NT2/D1 (cell line): ENCODE measurements at places on chromosomes 4 and X.

- no peak for DNase-seq
Measured at GRCh38 chr4:56426273-56426672, 9.1 kb downstream of the PPAT start.

- DNase-seq = no peak
Measured at GRCh38 chrX:31007321-31007720, 64.5 kb downstream of the FTHL17 start.

- no peak for DNase-seq
Measured at GRCh38 chrX:16333453-16333852, 166.2 kb downstream of the MAGEB17 start.

DNA sequence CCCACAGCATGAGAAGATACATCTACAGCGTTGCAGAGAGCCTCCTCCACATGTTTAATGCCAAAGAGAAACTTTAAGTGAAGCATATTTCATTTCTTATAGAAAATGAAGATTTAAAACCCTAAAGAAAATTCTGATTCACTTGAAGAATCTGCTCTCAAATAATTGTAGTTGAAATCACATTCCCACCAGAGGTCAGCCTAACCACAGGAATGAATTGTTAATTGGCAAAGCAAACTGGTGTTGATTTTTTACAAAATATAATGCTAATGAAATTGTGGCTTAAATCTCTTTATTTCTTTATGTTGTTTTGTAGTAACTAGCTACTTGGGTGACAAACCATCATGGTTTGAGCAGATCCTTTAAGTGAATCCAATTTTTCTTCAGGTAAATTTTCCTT, 31.1 kb upstream of the WDR17 start:
- peak; percentile 6 for DNase-seq

DNA sequence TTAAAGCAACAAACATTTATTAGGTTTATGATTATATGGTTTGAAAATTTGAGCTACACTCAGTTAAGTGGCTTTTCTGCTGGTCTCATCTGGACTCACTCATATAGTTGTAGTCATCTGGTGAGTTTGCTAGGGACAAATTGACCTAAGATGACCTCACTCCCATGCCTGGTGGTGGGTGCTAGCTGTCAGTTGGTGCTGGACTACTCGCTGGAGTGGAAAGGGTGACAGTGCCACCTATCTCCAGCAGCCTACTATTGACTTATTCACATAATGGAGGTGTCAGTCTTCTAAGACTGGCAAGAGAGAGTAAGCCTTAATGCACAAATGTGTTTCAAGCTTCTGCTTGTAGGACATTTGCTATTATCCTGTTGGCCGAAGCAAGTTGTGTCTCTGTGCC, 88.2 kb downstream of the TASL start:
- no peak for DNase-seq
